ENCODE measurements at places on chromosomes 12 and 14.
A peak's percentile ranks its signal among the peaks of the same experiment; 100 is the strongest.

- DNase-seq = no peak
These were observed 70.2 kb upstream of the TBX5 start for GRCh38 chr12:114476159-114476558.

DNA sequence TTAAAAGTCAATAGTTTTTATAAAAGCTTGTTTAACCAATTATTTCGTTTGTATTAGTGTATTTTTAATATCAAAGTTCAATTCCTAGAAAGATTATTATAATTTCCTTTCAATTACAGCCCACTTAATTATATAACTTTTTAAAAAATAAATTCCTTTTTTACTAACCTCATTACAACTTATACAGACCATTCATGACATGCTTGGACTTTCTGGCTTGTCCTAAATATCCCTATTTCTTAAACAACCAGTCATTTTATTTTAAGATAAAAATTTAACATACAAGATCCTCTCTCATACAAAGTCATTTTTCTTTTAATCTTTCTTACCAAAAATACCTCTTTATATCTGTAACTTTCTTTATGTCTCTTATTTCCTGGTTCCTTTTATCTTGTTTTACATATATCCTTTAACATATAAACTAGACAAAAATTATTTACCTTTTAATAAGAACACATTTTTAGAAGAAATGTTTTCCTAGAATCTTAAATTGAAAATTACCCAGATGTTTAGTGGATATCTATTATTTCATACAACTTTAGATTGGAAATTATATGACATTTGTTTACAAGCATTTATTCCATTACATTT, 10.4 kb upstream of the TMEM263 start:
- no peak for DNase-seq

GRCh38 chr14:103880348-103881267, 33.2 kb upstream of the PPP1R13B start:
- peak; percentile 84 for DNase-seq

DNA sequence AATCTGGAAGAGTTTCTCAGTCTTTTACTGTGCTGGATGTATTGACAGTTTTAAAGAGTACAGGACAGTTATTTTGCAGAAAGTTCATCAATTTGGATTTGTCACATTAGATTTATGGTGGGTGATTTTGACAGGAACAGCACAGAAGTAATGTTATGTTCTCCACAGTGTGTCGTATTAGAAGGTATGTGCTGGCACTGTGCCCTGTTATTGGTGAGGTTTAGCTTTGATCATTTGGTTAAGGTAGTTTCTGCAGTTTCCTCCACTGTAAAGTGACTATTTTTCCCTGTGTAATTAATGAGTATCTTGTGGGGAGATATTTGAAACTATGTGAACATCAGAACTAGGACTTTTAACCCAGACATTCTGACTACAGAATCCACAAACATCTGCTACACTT, 308.5 kb upstream of the TBX3 start:
- no peak for DNase-seq

DNA sequence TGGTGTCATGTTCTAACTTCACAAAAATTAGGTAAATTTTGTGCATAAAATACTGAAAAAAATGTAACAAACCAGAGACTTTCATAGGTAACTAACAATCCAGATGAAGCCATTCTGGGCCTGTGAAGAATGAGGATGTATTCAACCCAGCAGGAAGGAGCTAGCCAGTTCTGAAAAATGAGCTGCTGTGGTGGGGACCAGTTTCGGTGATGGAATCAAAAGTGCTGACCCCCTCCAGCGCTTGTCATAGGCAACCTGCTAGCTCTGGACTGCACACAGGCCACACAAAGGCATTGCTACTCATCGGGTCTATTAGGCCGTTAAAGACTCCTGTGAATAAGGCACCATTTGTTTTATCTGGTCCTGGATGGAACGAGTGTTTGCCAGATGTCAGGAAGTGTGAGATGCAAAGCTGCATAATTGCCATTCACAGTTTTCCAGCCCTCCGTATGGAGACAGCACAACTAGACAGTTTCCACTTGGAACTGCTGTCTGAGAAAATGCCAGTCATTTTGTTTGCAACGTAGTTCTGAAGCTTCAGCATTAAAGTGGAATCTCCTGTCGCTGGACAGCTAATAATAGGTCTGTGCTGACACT, 3.3 kb upstream of the RIMBP2 start:
- no peak for DNase-seq

GRCh38 chr12:48187916-48188695, 4.7 kb downstream of the CCDC184 start:
- no peak for DNase-seq

- no peak for DNase-seq
These were observed 14.3 kb upstream of the MCRS1 start for GRCh38 chr12:49582201-49582600.
